Activated T-cell treated with anti-CD3 and anti-CD28 coated beads for 1 hour (primary cell): ENCODE measurements at places on chromosomes 13 and 19.

GRCh38 chr13:24654741-24655140, 25.5 kb upstream of the ATP12A start:
- DNase-seq, result no peak

DNA sequence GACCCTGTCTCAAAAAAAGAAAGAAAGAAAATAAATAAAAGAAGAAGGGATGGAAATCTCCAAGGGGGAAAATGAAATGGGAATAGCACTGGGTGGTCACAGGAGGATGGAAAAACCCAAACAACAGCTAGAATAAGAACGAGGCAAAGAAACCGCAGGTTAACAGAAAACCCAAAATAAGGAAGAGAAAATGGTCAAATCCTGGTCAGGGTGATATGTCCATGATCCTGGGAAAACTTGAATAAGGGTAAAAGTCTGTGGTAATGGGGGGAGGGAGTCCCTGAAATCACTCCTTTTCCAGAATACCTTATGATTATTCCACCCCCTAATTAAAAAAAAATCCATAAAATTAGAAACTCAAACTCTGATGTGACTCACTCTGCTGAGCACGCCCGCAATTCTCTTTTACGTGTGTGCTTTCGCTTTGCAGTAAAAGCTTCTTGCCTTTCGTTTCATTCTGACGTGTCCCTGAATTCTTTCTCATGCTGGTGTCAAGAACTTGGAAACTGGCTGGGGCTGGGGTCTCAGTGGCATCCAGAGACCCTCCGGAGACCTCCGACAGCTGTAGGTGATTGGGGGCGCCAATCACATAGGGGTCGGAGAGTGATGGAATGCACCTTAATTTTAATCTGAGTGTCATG, 4.3 kb upstream of the NAXD start:
- DNase-seq, result no peak

GRCh38 chr13:41985788-41986508, 25.0 kb upstream of the VWA8 start:
- no peak for DNase-seq

- no peak for DNase-seq
Observed at GRCh38 chr13:34214686-34215085, 396.7 kb downstream of the RFC3 start.

DNA sequence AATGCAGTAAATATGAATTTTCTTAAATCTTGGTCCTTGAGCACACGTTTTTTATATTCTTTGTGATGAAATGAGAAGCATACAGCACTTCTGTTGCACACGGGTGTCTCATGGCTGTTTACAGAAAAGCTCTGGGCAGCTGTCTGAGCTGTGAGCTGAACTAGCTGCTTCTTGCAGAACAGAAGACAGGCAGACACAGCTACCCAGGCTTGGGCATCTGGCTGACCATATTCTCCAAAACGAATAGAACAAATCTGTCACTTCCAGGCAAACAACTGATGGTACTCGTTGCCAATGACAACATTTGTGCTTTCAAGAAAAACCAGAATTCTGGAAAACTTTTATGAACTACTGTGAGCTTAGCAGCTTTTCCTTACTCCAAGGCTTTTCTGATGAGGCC, 16.2 kb downstream of the PCID2 start:
- no peak for DNase-seq

- DNase-seq, result no peak
Observed at GRCh38 chr19:7729831-7730285, 2.1 kb downstream of the CLEC4G start.

- DNase-seq, result no peak
Observed at GRCh38 chr13:93963266-93964145, 516.0 kb downstream of the DCT start.

GRCh38 chr19:15374105-15374651, 5.4 kb downstream of the AKAP8 start:
- DNase-seq, result no peak

- no peak for DNase-seq
Observed at GRCh38 chr19:40921005-40921897, 39.2 kb upstream of the CYP2A7 start.

- no peak for DNase-seq
Observed at GRCh38 chr13:21116141-21116540, 54.8 kb upstream of the LATS2 start.

DNA sequence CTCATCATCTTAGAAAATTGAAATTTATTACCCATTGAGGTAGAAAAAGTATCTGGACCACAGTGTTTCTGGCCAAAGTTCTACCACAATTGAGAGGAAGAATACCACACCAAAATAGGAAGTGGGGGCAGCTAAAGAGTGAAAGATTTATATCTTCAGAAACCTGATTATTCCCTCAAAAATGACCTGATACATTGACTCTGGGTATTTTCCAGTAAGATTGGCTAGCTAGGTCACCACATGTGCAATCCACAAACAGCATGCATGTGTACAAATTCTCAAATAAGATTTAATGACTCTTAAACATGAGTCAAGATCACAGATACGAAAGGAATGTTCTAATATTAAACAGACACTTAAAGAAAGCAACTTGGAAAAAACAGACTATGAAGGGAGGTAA, 1516.2 kb upstream of the PCDH20 start:
- no peak for DNase-seq

DNA sequence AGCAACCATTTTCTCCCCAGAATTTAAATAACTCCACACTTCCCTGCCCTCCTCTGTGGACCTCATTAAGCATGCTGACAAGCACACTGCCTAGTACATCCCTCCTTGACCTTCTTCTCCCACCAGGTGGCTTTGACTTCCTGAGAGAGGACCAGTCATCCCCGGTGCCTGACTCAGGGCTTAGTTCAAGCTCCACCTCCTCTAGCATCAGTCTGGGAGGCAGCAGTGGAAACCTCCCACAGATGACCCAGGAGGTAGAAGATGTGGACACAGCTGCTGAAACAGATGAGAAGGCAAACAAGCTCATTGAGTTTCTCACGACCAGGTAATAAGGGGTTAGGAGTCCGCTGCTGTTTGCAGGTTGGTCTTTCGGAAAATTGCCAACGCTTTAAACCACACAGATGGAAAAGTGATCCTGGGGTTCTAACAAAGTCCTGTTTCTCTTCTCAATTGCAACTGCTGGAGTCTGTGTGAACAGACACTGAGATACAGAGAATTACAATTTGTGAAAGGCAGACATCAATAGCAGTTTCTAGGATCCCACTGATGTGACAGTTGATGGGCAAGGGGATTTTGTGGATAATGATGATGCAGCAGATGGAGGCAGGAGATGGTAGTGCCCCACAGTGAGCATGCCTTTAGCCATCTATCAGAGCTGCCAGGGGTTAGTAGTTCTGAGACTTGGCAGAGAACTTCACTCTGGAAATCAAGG, 86.7 kb downstream of the ZAR1L start:
- no peak for DNase-seq

DNA sequence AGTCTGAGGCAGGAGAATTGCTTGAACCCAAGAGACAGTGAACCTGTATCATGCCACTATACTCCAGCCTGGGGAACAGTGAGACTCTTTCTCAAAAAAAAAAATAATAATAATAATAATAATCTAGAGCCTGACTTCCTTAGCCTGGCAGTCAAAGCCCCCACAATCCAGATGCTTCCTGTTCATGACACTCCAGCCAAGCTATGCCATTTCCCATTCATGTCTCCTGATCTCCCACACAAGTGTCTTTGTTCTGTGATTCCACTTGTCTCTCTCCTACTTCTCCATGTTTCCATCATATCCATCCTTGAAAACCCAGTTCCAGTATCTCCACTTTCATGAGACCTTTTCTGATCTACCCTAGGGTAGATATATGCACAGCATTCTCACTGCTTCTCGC, 150.7 kb downstream of the FOXO1 start:
- DNase-seq, result no peak

DNA sequence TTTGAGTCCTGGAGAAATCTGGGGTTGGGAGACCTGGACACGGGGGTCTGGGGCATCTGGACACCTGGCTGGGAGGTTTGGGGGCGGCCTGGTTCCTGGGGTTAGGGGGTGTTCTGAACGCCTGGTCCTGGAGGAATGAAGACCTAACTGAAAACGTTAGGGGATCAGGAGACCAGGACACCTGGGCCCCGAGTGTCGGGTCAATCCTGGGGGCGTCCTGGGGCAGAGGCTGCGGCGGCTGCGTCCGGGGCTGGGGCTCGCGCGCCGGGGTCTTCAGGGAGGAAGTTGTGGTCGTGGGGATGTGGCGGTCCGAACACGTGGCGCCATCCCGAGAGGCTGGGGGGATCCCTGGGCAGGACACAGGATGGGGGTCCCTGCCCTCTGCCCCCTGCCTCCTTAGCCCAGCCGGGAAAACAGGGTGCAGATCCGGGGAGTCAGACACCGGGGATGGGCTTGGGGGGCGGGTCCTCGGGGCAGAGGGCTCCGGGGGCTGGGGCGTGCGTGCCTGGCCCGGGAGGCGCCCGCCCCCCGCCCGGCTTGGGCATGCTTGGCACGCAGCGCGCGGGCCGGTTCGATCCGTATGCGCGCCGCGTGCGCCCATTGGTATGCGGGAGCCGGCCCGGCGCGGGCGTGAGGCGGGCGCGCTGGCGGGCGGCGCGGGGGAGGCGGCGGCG, 632 bp downstream of the NPAS1 start:
- no peak for DNase-seq
